ENCODE measurements at places on chromosomes 11 and 22.

GRCh38 chr11:96188243-96189006 is 154.6 kb downstream of the MAML2 start:
- no peak for DNase-seq

- DNase-seq = no peak
Measured at GRCh38 chr11:94455861-94456260, 37.8 kb downstream of the MRE11 start.

DNA sequence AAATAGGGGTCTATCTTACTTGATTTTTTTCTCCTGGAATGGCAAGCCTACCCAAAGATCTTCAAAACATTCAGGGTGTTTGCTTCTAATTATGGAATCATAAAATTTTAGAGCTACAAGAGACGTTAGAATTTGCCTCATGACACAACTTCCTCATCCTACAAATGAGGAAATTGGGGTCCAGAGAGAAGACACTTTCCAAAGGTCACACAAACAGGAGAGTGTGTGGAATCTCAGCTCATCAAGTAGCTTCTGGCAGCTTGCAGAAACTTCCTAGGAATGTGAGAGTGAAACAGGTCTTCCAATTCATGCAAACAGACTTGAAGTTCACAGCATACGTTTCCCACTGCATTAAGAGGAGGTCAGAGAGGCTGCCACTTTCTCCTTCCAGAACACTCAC is 976.0 kb downstream of the OPCML start:
- DNase-seq = no peak

- DNase-seq = no peak
Measured at GRCh38 chr11:65883786-65884715, 4.2 kb downstream of the FIBP start.

- no peak for DNase-seq
Measured at GRCh38 chr11:95991101-95991500, 67.2 kb upstream of the MTMR2 start.

DNA sequence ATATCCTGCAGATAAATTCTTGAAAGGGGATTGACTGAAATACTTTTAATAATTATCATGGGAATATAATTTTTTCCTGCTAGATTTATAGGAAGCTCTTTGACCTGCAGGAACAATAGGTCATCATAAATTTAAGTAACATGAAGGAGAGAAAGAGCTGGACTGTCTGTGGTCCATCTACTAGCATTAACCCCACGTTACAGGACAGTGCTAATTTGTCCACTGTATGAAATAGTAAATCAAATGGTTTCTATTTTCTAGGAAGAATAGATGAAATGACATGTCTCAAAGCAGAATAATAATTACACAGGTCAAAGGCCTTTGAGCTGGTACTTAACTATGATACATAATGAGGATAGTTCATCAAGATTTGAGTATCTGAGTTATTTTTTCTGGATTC is 825.4 kb upstream of the CNTN5 start:
- no peak for DNase-seq

- DNase-seq = no peak
Measured at GRCh38 chr11:107468596-107468995, 11.0 kb upstream of the CWF19L2 start.

GRCh38 chr22:26576026-26576680 is 13.8 kb downstream of the TPST2 start:
- DNase-seq = no peak

GRCh38 chr11:82757660-82758357 is 24.1 kb upstream of the FAM181B start:
- no peak for DNase-seq

- no peak for DNase-seq
Measured at GRCh38 chr11:43907028-43907975, 26.7 kb downstream of the ALKBH3 start.

GRCh38 chr22:20463324-20464095 is 25.9 kb upstream of the SCARF2 start:
- no peak for DNase-seq

- no peak for DNase-seq
Measured at GRCh38 chr11:105000167-105000566, 22.8 kb downstream of the CASP5 start.

- no peak for DNase-seq
Measured at GRCh38 chr11:18314784-18315523, 7.0 kb downstream of the HPS5 start.

DNA sequence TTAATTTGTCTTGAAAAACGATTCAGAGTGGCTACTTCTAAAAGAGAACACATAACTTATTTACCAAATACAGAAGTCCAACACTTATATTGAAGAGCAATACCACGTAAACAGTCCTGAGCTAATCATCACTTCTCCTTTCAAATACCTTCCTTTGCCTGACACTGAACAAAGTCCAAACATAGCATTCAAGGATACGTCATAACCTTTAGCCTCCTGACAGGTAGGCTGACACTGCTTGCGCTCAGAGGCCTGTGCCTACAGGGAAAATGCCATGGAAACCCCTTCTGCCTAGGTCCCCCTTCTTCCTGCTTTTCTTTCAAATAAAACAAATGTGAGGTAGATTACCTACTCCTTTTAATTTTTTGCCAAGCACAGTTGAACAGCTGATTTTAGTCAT is 510.0 kb downstream of the INSC start:
- DNase-seq = no peak

DNA sequence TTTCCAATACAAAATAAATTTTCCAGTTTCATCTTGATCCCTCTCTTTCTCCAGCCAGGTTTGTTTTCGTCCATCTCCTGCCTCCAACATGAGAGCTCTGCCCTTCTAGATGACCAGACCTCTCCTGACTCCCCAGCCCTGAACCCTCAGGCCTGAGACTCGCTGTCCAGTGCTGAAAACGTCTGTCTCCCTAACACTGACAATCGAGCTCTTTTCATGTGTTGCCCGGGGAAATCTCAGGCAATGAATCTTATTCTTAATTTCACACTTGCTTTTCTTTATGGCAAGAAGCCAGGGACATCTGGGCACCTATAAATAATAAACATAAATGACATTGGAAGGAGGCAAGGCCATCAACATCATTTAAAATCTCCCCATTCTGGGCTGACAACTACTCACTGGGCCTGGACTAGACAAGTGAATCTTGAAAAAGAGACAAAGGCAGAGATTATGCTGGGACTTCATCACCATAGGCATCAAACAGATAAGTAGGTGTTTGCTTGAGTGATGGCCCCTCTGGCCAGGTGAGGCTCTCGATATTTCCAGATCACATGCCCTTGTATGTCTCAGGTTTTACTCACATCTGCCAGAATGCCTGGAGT is 274.5 kb upstream of the B3GAT1 start:
- no peak for DNase-seq

DNA sequence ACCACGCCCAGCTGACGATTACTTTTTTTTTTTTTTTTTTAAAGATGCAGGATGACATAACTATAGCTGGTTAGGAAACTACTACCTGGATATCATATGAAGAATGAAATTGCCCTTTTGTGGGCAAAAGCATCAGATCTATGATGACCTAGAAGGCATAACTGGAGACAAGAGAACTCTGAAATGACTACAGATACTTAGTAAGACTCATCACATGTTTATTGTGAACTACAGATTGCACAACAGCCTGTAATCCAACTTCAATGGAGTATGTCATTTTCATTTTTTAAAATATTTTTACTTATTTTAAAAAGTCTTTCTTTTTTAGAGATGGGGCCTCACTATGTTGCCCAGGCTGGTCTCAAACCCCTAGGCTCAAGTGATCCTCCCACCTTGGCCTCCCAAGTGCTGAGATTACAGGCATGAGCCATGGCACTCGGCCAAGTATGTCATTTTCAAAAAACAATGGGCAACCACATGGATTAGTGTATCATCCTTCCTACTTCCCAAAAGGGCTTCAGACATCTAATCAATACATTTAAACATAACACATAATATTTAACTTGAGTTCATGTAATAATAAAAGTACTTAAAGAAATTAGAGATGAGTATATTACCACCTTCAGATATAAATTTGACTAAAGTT is 3.3 kb downstream of the MTMR2 start:
- DNase-seq = no peak

GRCh38 chr11:100177651-100178050 is 509.4 kb upstream of the ARHGAP42 start:
- no peak for DNase-seq

DNA sequence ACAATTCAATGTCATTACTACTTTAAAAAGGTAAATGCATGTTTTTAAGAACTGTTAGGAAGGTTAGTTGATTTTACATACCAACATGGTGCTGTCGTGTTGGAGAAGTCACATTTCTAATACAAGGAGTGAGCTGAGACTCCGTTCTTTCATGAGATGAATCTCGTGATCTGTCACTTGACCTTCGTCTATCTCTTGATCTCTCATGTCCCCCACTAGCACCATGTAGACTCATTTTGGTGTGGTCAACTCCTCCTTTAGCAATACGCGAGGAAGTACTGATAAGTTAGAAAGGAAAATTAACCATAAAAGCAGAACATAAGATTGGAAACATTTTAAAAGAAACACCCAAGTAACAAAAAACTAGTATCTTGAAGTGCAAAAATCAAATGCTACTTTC is 41.5 kb downstream of the BTBD10 start:
- DNase-seq = no peak

GRCh38 chr11:35257281-35257680 is 118.3 kb downstream of the CD44 start:
- no peak for DNase-seq

All from WERI-Rb-1 (cell line).